ENCODE measurements at places on chromosomes 13 and 19. TPM values are rescaled to one million over a fixed set of nuclear protein-coding genes. Genes with fewer than 3 reads are reported as not detected.
A peak's percentile ranks its signal among the peaks of the same experiment; 100 is the strongest.

Gene WDR87
- polyA plus RNA-seq, result not detected

Gene PMIS2
- polyA plus RNA-seq, result not detected

- no peak for DNase-seq
Measured at GRCh38 chr13:102089177-102089576, 312.7 kb downstream of the FGF14 start.

- no peak for DNase-seq
Measured at GRCh38 chr13:23470790-23471614, 37.5 kb upstream of the SACS start.

DNA sequence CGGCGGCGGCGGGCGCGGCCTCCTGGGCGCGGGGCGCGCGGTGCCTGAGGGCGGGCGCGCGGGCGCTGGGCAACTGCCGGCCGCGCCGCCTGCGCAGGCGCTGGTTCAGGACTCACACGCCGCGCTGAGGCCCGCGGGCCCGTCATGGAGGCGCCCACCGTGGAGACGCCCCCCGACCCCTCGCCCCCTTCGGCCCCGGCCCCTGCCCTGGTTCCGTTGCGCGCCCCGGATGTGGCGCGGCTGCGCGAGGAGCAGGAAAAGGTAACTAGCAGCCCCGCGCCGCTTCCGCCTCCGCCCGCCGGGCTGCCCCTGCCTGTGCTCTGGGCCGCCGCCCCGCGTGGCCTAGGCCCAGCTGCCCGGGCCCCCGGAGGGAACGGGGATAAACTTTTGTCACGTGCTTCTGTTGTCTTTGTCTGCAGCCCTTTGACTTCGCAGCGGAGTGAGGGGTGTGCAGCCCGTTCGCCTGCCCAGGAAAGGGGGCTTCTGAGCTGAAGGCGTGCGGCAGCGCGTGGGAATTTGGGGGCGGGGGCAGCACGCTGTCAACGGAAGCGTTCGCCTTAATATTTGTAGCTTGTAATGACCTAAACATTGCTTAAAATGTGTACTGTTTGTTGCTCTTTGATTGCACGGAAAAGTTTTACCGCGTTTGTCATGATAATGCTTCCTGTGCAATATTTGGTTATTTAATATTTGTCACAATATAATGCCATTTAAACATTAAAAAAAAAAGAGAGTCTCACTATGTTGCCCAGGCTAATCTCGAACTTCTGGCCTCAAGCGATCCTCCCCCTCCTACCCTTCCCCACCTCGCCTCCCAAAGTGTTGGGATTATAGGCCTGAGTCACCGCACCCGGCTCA is 594 bp downstream of the URI1 start:
- peak; percentile 74 for DNase-seq

GRCh38 chr19:52542984-52543664 is 15.7 kb downstream of the ZNF808 start:
- no peak for DNase-seq

DNA sequence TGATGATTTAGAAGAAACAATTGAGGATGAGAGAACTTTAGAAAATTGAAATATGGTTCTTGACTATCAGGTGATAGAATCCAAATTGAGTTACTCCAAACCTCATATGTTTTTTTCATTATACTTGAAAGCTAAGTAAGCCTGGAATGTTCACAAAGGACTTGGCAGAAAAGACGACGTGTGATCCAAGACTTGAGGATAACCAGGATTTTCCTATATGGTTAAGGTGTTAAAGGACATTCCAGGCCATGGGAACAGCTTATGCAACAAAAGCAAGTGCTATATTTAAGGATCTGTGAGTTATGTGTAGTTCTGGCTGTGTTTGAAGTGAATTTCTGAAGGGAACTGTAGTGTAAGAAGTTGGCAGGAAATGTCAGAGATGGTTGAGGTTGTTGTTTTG is 52.5 kb downstream of the SLITRK1 start:
- no peak for DNase-seq
